ENCODE measurements at places on chromosomes 16 and 17. TPM values are rescaled to one million over a fixed set of nuclear protein-coding genes. Genes with fewer than 3 reads are reported as not detected.

The MYL11 gene
- not detected for total RNA-seq

The REXO5 gene
- 16.2 TPM for total RNA-seq

The KRTAP1-1 gene
- total RNA-seq = not detected

The NPIPB13 gene
- 4.2 TPM for total RNA-seq

The EFCAB13 gene
- total RNA-seq = 0.05 TPM

The PTGES3L gene
- not detected for total RNA-seq
